ENCODE measurements at places on chromosomes 7 and 10.

DNA sequence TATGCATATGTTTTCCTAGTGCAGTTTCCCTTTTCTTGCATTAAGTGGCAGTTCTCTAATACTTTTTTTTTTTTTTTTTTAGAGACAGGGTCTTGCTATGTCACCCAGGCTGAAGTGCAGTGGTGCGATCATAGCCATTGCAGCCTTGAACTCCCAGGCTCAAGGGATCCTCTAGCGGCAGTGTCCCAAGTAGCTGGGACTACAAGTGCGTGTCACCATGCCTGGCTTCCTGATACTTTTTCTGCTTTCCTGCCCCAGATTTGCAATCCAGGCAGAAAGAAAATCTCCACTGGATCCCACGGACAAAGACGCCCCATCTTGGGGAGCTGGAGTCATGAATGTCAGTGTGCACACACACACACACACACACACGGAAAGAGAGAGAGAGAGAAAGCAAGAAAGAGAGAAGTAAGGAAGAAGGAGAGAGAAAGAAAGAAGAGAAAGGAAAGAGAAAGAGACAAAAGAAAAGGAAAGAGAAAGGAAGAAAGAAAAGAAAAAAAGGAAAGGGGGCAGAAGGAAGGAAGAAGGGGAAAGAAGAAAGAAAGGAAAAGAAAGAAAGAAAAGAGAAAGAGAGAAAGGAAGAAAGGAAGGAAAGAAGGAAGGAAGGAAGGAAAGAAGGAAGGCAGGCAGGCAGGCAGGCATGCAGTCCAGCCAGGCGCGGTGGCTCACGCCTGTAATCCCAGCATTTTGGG, 37.5 kb upstream of the OCM2 start:
- no peak for DNase-seq

DNA sequence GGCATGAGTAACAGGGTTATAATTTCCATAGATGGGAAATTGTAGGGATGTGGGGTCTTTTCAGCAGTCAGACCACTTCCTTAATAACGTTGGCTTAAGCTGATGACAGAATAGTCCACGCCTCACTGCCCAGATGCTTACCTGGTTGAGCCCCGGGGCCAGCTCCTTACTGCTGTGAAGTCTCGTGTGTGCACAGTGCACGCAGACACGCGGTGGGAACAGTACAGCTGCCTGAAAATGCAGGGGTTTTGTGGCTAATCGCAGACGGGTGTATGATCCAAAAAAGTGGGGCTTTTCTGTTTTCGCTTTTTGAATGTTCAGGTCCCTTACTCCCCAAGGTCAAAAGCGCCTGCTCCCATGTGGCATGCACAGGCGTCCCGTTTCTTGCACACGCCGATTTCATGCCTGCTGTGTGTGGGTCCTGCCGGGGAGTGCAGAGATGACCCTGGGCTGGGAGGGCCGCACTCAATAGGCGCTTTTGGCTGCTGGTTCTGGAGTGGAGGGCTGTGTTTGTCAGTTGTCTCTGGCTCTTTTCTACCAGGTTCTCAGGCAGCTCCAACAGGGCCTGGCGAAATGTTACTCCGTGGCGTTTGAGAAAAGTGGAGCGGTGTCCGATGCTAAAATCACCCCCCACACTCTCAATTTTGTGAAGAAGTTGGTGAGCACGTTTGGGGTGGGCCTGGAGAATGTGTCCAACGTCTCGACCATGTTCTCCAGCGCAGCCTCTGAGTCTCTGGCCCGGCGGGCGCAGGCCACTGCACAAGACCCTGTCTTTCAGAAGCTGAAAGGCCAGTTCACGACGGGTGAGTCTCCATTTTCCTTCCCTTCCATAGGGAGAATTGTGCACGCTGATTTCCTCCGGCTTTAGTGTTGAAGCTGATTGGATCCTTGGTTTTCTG, 116.0 kb downstream of the TRRAP start:
- no peak for DNase-seq

DNA sequence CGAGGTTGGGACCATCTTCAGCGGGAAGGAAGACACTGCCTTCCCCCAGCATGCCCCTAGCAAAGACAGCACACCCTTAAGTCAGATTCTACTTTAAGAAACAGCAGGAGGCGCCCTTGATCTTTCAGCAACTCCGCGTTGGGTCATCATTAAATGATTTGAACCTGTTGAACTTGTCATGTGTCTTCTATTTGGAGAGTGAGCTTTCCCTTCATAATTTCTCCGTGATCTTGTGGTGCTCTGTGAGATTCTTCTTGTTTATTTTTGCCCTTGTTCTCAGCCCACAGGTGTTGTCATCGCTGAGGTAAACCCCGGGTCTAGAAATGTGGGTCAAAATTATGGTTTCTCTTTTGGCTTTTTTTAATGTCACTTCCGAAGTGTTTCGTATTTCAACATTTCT, 49.5 kb upstream of the PITRM1 start:
- DNase-seq: no peak

GRCh38 chr10:112006407-112006806, 177.2 kb downstream of the GPAM start:
- DNase-seq: no peak

- no peak for DNase-seq
Measured at GRCh38 chr7:3846738-3847137, 545.7 kb downstream of the SDK1 start.

DNA sequence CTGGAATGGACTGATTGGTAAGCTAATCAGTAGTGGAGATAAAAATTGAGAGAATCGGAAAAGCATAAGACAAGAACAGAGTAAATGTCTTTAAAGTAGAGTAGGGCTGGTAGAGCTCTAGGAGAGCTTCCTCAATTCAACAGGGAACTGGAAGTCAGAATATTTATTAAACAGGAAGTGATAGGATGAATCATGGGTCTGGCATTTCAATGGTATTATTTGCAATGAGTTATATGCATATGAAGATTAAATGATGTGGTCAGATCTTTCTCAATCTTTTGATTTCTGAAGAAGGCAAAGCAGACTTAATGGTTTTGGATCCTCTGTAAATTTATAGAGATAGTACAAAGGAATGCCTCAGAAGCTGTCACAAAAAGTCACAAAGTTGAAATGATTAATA, 349.0 kb downstream of the HPSE2 start:
- no peak for DNase-seq

DNA sequence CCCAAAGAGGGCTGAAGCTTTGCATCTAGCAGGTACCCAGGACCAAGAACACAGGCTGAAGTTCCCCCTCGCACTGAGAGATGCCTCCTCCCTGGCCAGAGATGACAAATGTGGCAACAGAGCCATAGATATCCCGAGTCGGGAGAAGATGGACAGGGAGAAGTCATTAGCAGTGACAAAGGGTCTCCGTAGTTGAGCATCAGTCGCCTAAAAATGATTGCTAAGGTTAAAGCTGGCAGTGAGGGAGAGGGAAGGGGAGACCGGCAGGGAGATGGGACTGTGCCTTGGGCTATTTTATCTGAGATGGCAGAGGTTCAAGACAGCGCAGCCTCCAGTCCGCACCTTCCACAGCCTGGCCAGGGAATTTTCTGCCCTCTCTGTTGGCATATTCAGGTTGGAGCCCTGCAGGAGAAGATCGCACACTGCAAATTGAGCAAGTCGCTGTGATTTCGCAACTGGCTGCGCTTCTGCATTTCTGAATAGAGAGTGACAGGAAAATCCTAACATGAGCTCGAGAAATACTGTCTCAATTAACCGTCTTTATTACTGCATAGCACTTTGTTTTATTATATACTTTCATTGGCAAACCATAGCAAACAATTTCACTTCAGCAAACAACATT, 238.9 kb upstream of the GPR26 start:
- no peak for DNase-seq

- no peak for DNase-seq
Measured at GRCh38 chr10:34433241-34434076, 381.6 kb downstream of the PARD3 start.

GRCh38 chr7:142438235-142438922, 180.5 kb upstream of the PRSS58 start:
- no peak for DNase-seq

DNA sequence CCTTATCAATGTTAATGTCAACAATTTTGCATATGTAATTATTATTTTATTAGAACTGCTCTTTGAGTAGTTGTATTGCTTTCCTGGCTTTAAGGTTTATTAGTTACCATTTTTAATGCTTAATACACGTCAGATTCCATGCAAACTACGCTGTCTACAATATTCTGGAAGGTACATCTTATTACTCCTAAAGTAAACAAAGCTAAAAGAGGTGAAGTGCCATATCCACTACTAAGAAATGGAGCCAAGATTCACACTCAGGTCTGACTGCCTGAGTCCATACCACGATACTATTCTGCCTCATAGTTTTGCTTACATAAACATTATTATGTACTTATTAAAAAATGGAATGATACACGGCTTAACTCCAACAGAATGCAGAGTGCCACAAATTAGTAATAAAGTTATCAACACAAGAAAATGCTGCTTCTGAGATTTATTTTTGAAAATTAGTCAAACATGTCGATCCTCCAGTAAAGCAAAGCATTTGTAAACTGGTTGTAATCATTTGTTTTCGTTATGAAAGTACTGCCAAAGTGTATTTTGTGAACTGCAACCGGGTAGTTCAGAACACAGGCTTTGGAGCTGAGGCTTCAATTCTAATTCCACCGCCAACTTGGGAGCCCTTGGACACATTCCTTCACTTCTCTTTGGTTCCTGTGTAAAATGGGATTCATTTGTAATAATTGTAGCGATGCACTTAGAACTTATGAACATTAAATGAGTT, 1.1 kb upstream of the DMTF1 start:
- no peak for DNase-seq

GRCh38 chr7:99041526-99041925, 102.4 kb downstream of the SMURF1 start:
- no peak for DNase-seq

- no peak for DNase-seq
Measured at GRCh38 chr7:11548532-11548931, 283.5 kb downstream of the THSD7A start.

DNA sequence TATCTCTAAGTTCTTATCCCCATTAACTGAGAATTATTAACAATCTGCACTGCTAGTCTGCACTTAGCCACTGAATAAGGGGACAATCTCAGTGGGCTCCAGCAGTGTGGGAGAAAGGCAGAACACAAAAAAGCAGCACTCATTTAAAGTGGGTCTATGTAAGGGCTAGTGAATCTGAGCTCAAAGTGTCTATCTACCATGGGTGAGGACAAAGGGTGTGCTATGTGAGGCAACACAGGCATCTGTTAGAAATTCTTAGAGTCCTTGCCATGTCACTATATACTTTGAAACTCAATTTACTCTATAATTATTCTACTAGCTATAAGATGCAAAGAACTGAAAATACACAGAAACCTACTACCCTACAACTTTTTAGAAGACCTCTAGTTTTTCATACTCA, 135.8 kb upstream of the TMEM168 start:
- DNase-seq: no peak

DNA sequence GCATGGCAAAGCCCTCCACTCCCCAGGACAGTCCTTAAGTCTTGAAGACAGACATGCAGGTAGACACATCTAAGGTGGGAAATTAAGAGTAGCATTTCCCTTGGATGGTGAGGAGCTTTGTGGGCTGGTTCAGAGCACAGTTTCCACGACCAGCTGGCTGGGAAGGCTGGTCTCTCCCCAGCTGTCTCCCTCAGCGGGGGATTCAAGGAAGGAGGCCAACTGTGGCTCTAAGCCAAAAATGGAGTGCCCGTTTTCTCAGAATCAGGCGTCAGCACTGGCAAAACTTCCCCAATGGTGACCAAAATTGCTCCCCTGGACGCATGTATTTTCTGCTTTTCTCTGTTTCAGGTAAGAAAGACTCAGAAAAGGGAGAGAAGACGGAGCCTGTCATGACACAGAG, 230.6 kb upstream of the FZD8 start:
- no peak for DNase-seq

DNA sequence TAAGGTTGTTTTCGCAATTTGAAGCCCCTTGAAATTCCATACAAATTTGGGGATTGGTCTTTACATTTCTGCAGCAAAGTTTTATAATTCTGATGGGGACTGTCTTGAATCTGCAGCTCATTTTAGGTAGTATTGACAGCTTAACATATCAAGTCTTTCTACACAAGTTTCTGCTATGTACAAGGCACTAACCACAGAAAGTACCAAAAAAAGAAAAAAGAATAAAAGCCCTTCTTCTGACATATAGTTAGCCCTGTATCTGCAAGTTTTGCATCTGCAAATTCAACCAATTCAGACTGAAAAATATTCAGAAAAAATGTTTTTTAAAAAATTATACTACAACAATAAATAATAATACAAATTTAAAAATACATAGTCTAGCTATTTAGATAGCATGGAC, 15.3 kb downstream of the POT1 start:
- DNase-seq: no peak

- no peak for DNase-seq
Measured at GRCh38 chr7:78473021-78473420, 674.4 kb downstream of the PHTF2 start.

- no peak for DNase-seq
Measured at GRCh38 chr10:106826716-106827115, 337.8 kb downstream of the SORCS1 start.

DNA sequence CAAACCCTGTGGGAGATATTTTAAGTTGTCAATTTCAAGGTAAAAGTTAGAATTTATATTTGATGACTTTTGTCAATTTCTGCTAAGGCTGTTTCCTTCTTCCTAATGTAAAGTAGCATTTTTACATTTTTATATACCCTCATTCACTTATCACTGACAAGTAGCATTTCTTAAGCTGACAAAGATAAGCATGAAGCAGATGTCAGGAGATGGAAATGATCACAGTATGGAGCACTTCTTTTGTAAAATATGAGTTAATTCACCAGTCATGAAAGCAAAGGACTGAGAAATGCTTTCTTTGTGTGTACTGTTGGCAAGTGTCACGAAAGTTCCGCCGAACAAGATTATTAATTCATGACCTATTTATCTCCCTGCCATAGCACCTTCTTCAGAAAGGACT, 503.9 kb downstream of the DNAJB9 start:
- DNase-seq: no peak

DNA sequence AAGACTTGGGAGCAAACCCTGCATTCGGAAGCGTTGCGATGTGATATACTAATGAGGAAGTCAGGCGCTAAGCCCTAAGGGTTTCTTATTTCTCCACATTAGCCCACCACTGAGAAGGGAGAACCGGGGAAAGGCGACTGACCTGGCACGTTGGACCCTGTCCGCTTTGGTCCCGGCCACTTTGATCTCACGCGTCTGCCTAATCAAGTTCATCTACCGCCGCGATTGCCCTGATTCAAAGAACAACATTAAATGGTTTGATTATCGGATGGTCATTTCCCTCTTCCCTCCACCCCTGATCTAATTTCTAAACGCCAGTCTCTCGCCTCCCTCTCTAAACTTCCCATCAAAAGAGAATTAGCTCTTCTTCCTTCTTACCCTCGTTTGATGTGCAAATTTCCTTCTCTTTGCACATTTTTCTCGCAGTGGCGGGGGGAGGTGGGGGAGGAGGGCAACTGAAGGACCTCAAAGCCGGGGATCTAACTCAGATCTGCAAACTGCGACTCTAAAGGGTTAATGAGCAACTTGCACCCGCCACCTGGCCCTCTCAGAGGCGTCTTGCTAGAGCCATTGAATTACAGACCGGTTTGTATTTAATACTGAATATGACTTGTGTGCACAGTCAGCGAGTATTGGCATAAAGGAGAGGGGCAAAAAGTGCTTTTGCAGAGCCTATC, 687 bp upstream of the DKK1 start:
- no peak for DNase-seq

Measured in cerebellar nuclear complex (tissue), 1 donor.